ENCODE measurements at places on chromosomes 3 and 15.

GRCh38 chr3:153273767-153274435, 111.9 kb downstream of the RAP2B start:
- H3K4me3 ChIP-seq, result no peak overlapping the region
- DNase-seq, result no peak
- no peaks in the 10 kb centered on the region for H3K27me3 ChIP-seq
- H3K36me3 ChIP-seq, result no peaks in the 10 kb centered on the region

- DNase-seq, result no peak
- no peaks in the 10 kb centered on the region for H3K36me3 ChIP-seq
- no peaks in the 10 kb centered on the region for H3K27me3 ChIP-seq
- H3K4me3 ChIP-seq, result no peak overlapping the region
- H3K4me1 ChIP-seq, result no peaks in the 10 kb centered on the region
These were observed 21.6 kb upstream of the PSTPIP1 start for GRCh38 chr15:76973362-76973743.

GRCh38 chr3:150079029-150079739, 108.5 kb upstream of the PFN2 start:
- H3K36me3 ChIP-seq, result no peaks in the 10 kb centered on the region
- no peak for DNase-seq
- no peaks in the 10 kb centered on the region for H3K27me3 ChIP-seq
- H3K4me3 ChIP-seq, result no peak overlapping the region

DNA sequence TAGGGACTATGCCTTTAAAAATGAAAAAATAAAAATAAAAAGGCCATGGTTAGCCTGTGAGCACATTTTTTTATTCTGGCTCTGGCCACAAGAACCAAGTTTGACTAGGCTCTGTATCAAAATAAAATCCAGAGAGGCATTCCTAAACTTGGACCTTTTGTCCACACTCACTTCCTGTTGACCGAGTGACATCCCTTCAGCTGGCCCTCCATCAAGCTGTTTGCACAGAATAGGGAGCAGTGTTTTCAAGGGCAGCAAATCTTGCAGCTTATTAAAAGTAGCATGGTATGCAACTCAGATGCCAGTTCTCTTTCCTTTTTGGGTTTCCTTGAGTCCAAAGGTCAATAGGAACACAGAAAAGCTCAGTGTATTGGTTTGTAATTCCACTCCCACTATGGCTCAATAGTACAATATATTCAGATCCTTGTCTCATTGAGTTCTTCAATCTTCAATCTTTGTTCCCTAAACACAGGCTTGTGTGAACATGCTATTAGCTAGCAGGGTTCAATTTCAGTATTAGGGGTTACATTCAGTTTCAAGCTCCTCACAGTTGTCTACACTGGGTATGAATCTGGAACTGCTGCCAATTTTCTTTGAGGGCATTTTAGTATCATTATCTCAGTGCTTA, 244.5 kb downstream of the RBMS3 start:
- no peak overlapping the region for H3K4me3 ChIP-seq
- DNase-seq, result no peak

GRCh38 chr3:58522759-58523425, 14.1 kb downstream of the ACOX2 start:
- H3K27me3 ChIP-seq, result no peaks in the 10 kb centered on the region
- no peaks in the 10 kb centered on the region for H3K4me1 ChIP-seq
- H3K4me3 ChIP-seq, result no peak overlapping the region
- no peak overlapping the region for H3K27ac ChIP-seq

DNA sequence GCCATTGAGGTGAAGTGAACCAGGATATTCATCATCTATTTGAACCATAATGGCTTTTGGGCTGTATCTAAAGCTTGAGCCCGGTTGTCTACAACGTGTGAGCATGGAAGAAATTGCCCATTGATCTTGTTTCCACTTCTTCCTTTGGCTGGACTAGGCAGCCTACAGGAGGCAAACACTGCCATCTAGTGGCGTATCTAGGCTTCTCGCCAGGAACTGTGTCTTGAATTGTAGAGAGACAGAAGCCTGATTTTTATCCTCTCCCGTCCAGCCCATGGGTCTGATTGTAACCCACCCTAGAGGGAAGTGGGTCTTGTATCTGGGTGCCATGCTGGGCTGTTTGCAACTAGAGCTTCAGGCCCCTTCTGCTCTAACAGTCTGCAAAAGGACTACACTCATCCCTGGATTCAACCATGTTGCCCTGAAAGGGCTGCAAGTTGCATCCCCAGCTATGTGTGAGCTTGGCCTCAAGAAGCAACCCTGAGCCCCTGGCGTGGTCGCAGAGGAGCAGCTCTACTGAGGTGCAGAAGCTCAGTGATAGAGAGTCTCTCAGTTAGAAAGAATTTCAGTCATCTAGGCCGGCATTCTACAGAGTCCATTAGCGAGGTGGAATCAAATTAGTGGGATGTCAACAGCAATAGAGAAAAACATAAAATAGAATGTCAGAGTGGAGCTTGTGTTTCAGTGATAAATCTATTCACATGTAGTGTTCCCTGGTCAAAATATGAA, 170.2 kb upstream of the UMPS start:
- no peak overlapping the region for H3K4me3 ChIP-seq
- DNase-seq, result no peak
- no peaks in the 10 kb centered on the region for H3K4me1 ChIP-seq
- no peak overlapping the region for H3K27ac ChIP-seq
- H3K36me3 ChIP-seq, result no peaks in the 10 kb centered on the region

- no peak overlapping the region for H3K27ac ChIP-seq
- H3K4me3 ChIP-seq, result no peak overlapping the region
- no peaks in the 10 kb centered on the region for H3K36me3 ChIP-seq
- no peaks in the 10 kb centered on the region for H3K27me3 ChIP-seq
These were observed 107.6 kb upstream of the BFSP2 start for GRCh38 chr3:133292296-133292695.

GRCh38 chr3:158845765-158846350, 44.0 kb downstream of the MFSD1 start:
- no peaks in the 10 kb centered on the region for H3K36me3 ChIP-seq
- H3K27ac ChIP-seq, result no peak overlapping the region
- H3K4me3 ChIP-seq, result no peak overlapping the region
- DNase-seq, result no peak
- H3K4me1 ChIP-seq, result peaks cover 9% of the 10 kb centered on the region

DNA sequence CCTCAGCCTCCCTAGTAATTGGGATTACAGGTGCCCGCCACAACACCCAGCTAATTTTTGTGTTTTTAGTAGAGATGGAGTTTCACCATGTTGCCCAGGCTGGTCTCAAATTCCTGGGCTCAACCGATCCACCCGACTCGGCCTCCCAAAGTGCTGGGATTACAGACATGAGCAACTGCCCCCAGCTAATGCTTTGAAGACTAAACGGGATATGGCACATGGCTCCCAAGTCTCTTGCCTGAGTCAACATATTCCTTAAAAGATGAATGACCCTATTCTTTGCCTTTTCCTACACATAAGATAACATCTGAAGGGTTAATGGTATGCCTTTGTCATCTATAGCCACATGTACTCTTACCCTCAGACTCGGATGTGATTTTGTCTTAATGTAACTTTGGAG, 38.4 kb upstream of the NEDD4 start:
- no peaks in the 10 kb centered on the region for H3K4me1 ChIP-seq
- no peak overlapping the region for H3K4me3 ChIP-seq
- no peak overlapping the region for H3K27ac ChIP-seq
- no peaks in the 10 kb centered on the region for H3K36me3 ChIP-seq

GRCh38 chr3:156180077-156180476, 59.7 kb downstream of the KCNAB1 start:
- no peak overlapping the region for H3K27ac ChIP-seq
- H3K27me3 ChIP-seq, result no peaks in the 10 kb centered on the region
- no peak overlapping the region for H3K4me3 ChIP-seq
- H3K36me3 ChIP-seq, result no peaks in the 10 kb centered on the region
- no peaks in the 10 kb centered on the region for H3K4me1 ChIP-seq

- H3K4me3 ChIP-seq, result no peak overlapping the region
- peaks cover 2% of the 10 kb centered on the region for H3K36me3 ChIP-seq
- no peaks in the 10 kb centered on the region for H3K27me3 ChIP-seq
- peaks cover 4% of the 10 kb centered on the region for H3K4me1 ChIP-seq
These were observed 63.5 kb downstream of the HACD2 start for GRCh38 chr3:123521179-123521969.

DNA sequence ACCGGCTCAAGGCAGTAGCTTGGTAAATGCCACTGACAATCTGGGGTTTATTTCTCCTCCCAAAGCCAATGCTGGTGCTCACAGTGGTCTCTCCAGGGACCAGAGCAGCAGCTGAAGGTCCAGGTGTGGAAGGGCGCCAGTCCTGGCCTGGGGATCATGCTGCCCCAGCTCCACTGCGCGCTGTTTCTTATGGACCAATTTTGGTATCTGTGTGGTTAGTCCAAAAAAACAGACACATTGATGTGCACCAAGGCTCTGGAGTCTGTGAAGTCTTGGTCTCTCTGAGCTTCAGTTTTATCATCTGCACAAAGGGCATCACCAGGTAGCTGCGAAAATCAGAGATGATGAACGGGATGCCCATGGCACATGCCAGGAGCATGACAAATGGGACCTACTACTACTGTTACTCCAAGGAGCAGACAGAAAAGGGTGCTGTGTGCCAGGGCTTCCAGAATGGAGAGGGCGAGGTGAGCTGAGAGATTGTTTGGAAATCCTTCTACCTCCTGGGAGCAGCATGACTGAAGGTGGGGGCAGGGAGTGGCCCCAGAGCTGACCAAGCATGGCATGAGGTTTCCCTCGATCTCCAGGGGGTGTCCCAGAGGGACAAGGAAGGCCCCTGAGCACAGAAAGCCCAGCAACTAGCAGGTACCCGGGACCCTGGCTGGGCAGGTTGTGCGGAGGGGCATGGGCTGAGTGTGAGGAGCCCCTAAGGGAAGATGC, 134.3 kb upstream of the PRR20G start:
- H3K36me3 ChIP-seq, result no peaks in the 10 kb centered on the region
- H3K27ac ChIP-seq, result no peak overlapping the region
